ENCODE measurements at places on chromosomes 1 and 21.

GRCh38 chr1:214584805-214585766 lies 17.9 kb upstream of the CENPF start:
- no peak for DNase-seq

DNA sequence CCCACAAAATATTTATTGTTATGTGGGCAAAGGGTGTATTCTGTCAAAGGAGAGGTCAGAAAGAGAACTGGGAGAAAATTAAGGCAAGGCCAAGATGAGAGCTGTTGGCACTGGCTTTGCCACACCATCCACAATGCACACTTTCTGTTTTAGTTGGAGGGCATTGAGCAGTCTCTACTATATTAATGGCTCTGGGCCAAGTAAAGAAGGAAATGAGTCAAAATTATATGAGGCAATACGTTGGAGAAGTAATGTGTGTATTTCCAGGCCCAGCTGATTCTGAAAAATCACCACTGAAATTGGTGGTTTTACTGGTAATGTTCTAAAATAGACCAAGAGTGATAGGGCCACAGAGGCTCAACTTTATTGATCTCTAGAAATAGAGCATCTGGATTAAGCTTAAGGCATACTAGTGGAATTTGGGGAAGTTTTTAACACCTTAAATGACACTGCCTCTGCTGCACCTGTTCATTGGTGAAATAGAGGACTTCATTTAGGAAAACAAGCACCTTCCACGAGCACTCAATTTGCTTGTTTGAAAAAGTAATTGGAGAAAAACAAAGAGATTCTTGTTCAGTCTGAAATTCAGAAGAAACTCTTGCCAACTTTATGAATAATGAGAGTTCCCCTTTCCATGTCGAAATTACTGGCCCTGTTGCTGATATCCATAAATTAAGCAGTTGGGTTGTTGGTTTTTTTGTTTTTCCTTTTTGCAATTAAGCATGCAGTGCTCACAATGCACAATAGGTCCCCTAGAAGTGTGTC lies 424.9 kb downstream of the ADGRL2 start:
- DNase-seq: no peak

- DNase-seq: no peak
Observed at GRCh38 chr1:51058858-51059257, 43.2 kb upstream of the C1orf185 start.

- DNase-seq: peak; percentile 33
Observed at GRCh38 chr1:77533660-77534305, 148.7 kb downstream of the ZZZ3 start.

GRCh38 chr21:39319251-39319756 lies 5.9 kb upstream of the BRWD1 start:
- DNase-seq: no peak

DNA sequence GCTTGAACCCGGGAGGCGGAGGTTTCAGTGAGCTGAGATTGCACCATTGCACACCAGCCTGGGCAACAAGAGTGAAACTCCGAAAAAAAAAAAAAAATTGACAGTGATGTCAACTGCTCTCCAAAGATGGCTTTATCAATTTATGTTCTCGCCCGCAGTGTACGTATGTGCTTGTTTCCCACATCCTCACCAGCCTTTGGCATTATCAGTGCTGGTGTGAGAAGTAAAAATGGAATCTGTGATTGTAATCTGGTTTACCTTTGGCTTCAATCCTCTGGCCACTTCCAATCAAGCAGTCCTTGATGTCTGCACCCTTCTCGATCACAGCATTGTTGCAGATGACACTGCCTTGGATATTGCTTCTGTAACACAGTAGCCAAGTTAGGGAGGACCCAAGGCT lies 14.4 kb upstream of the PTCH2 start:
- DNase-seq: no peak

Data from activated CD4-positive, CD25-positive, alpha-beta regulatory T cell treated with anti-CD3 and anti-CD28 coated beads, Interleukin-2, amount 50 U/mL, for 16 hours (primary cell).